ENCODE measurements at places on chromosomes 2 and 18.
A peak's percentile ranks its signal among the peaks of the same experiment; 100 is the strongest.

GRCh38 chr2:238739668-238740067 lies 108.2 kb upstream of the TWIST2 start:
- no peak for DNase-seq

GRCh38 chr2:199302851-199303250 lies 154.9 kb downstream of the SATB2 start:
- no peak for DNase-seq

- DNase-seq: no peak
Observed at GRCh38 chr2:106316915-106317314, 122.8 kb upstream of the UXS1 start.

DNA sequence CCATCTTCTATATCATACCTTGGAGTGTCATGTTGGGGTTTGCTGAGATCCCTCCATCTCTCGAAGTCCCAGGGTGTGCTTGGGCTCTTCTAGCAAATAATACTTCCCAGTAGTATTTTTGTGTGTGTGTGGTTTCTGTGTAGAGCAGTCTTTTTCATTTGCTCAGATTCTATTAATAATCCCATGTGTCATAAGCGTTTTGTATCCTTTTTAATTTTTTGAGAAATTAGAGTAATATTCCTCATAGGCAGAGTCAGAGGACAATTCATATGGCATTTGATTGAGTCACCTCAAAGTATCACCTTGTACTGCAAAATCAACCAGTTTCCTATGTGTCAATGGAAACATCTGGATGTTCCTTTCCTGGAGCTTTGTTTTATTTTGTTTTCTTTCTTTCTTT lies 37.4 kb upstream of the PPP1R1C start:
- no peak for DNase-seq

- DNase-seq: no peak
Observed at GRCh38 chr2:42421157-42421485, 60.1 kb upstream of the COX7A2L start.

DNA sequence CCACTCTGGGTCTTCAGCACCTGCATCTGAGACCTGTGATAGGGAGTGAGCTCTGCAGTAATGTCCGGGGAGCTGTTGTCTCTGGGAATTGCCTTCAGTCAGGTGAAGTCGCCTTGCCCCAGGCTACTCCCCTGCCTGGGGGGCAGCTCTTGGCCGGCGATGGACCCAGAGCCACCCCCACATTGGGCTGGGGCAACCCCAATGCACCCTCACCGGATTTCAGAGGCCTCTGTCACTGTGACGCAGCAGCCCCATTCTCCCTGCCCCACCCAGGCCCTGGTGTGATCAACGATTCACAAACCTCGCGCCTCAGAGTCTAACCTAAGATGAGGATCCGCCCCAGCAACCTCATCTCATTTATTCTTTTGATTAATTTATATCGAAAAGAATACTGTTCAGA lies 303.6 kb downstream of the NDUFA10 start:
- DNase-seq: no peak

GRCh38 chr2:203936535-203936934 lies at the start of gene ICOS:
TSS of gene ICOS (plus strand) at chr2:203936763. CDS start at chr2:203936815, 52 bp downstream.
- no peak for DNase-seq

GRCh38 chr2:112142525-112143078 lies 4.4 kb downstream of the FBLN7 start:
- no peak for DNase-seq

DNA sequence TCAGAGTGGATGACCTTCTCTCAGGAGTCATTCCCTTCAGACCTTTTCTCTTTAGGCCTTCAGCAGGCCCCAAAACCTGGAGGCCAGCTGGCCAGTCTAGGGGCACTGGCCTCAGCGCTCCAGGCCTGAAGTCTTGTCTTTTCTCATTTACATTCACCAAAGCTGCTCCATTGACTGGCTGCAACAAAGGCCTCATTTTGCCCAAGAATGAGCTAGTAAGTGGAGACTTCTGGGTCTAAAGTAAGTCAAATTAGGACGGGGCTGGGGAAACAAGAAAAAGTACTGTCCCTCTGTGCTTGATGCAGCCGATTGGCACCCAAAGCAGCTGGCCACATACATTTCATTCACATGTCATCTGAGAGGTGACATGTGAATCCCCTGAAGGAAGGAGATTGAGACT lies 83.8 kb upstream of the RIOK3 start:
- DNase-seq: no peak

- no peak for DNase-seq
Observed at GRCh38 chr2:121359716-121360565, 74.9 kb upstream of the TFCP2L1 start.

DNA sequence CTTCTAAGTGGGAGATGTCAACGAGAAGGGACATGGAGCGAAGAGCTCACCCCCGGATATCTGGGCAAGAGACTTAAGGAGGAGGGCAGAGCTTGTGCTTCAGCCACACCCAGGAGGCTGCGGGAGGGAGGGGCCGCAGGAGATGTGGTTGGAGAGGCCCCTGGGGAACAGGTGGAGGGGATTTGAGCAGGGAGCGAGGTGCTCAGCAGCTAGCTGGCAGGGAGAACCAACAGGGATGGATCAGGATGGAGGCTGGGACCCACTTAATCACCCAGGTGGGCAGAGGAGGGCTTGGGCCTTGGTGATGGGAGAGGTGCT lies 78.3 kb downstream of the MBP start:
- no peak for DNase-seq

GRCh38 chr18:45677276-45677807 lies 46.6 kb upstream of the SLC14A1 start:
- no peak for DNase-seq

- no peak for DNase-seq
Observed at GRCh38 chr18:5747678-5748077, 147.6 kb downstream of the TMEM200C start.

GRCh38 chr2:20633794-20634506 lies 16.9 kb downstream of the HS1BP3 start:
- no peak for DNase-seq

DNA sequence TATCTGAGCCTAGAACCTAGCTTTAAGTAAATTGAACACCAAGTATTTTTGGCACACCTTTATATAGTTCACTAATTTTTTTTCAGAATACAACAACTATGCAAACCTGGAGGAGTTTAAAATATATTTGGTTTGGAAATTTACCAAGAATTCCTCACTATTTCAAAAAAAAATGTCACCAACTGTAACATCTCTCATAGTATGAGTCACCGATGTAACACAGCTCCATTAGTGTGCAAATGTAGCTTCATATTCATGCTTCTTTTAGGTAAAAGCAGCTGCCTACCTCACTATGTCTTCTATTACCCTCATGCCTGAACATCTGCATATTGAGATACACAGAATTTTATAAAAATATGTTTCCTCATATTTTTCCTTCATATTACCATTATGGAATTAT lies 80.5 kb downstream of the NRXN1 start:
- DNase-seq: no peak

- DNase-seq: no peak
Observed at GRCh38 chr18:61420218-61420885, 87.1 kb downstream of the CDH20 start.

DNA sequence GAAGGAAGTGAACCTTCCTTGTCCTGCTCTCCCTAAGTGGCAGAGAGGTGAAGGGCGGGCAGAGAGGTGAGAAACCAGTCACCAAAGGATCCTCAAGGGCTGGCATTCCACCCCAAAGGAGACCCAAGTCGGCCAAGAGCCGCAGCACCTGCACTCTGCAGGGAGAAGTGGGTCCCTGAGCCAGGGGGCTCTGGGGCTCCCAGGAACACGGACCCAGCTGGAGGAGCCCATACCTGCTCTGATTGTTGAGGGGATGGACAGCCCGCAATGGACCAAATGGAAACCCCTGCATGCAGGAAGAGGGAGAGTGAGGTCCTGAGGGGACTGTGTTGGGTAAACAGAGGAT lies 233.3 kb downstream of the ATAD2B start:
- no peak for DNase-seq

- no peak for DNase-seq
Observed at GRCh38 chr2:143481237-143481623, 352.0 kb downstream of the ARHGAP15 start.

- no peak for DNase-seq
Observed at GRCh38 chr2:39732482-39732881, 46.6 kb downstream of the THUMPD2 start.

- no peak for DNase-seq
Observed at GRCh38 chr2:99998651-99999320, 143.6 kb downstream of the AFF3 start.

GRCh38 chr18:56083523-56084287 lies 495.7 kb upstream of the TCF4 start:
- DNase-seq: no peak

DNA sequence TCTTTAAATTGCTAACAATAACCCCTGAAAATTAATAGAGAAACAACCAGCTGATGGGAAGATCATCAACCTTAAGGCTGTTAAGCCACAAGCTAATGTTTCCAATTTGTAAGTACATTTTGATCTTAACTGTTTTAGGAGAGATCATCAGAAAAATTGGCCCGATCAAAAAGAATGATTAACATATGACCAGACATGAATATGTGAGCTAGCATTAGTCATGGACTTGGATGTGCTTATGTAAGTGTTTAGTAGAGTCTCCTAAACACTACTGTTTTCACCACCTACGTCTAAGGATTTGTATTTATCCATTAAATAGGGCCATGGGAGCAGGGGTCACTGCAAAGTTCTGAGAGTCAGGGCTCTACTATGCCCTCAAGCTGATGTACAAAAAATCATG lies 4.3 kb downstream of the LMAN1 start:
- DNase-seq: no peak

DNA sequence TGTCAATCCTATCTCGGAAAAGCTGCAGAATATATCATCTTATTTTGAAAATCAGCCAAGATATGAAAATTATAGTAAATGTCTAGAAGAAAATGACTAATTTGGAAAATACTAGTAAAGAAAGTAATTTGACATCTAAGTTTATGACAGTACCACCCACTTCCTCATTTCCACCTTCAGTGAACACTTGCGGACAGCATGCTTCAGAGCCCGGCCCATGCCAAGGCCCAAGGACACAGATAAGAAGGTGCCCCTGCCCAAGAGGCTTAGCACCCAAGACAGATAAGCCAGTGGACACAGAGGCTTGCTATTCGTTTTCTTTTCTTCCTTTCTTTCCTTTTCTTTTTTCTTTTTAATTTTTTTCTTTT lies 4.8 kb upstream of the KCNG2 start:
- no peak for DNase-seq

GRCh38 chr18:38239606-38240005 lies 674.0 kb upstream of the CELF4 start:
- no peak for DNase-seq

- DNase-seq: no peak
Observed at GRCh38 chr18:10726198-10727068, 200.6 kb downstream of the NAPG start.

GRCh38 chr18:33729556-33729955 lies 151.5 kb downstream of the ASXL3 start:
- no peak for DNase-seq

DNA sequence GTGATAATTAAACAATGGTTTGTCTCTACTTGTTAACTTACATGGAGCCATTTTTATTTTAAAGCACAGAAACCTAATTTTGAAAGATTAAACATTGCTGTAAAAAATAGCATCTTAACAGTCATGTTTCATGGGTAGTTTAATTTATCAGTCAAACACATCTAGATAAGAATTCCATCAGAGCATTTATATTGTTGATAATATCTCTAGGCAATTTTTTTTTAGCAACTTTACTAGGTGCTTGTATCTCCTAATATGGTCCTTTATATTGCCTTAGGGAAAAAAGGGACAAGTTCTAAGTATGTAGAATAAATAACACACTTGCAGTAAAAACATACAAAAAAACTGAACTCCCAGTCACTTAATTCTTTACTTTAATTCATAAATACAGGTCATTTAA lies 863 bp downstream of the CSRNP3 start:
- DNase-seq: no peak

DNA sequence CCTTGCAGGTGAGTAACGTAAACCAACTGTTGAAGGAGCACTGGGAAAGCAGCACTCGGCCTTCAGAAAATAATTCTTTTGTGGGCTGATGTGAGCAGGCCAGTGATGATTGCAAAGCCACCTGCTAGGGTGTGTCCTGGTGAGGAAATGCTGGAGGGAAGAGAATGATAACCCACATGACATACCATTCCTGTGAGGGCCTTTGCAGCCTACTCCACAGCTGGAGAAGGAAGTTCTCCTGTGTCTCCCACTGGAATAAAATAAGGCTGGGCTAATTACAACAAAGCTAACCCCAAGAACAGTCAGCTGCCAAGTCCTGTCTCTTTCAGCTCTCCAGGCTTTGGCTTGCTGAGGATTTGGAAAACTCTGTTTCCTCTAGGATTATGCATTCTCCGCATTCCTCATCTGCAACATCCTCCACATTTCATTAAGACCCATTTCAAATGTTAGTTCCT lies 16.7 kb upstream of the DSG1 start:
- no peak for DNase-seq

GRCh38 chr2:113812204-113812603 lies 55.8 kb upstream of the SLC35F5 start:
- DNase-seq: no peak

DNA sequence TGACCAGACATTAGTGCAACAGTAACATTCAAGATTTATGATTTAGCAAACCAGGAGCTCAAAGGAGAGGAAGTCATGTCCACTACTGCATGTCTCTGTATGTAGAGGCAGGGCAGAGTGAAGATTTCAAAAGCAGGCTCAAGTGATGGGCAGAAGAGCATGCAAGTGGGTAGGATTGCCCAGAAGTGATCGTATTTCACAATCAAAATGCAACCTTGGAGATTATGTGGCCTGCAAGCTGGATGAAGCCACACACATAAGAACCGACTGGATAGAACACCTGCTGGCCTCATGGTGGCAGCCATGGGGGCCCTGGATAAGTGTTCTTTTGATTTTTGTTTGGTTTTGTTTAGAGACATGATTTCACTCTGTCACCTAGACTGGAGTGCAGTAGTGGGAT lies 286.8 kb upstream of the RAB12 start:
- DNase-seq: no peak

DNA sequence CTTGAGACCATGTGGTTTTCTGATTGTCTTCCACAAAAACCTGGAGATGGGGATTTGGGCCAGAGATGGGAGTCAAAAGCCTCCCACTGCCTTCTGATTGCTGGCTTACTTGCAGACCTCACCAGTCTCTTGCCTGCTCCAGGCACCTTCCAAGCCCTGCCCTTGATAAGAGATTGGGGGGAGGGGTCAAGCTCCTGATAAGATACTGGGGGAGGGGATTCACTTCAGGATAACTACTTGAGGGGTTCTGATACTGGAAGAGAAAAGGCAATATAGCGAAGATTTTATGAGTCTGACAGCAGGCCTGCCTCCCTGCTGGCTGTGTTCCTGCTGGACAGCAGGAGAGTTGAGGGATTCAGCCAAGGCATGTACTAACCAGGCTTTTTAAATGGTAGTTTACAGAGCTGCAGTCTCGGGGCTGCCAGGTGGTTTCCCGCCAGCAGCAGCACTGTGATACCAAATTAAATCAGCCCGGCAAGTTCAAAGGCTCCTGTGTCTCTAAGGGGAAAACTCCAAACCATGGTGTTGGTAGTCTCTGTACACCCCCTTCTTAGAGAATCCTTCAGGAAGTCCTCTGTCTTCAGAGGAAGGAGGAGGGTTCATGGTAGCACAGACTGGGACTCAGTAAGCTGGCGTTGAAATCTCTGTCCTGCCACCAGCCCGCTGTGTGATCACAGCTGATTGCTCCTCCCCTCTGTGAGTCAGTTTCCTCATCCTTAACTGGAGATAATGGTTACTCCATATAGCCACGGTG lies 58.3 kb downstream of the FBXO36 start:
- no peak for DNase-seq

- peak; percentile 43 for DNase-seq
Observed at GRCh38 chr2:61537277-61537949, 743 bp downstream of the XPO1 start.

- DNase-seq: no peak
Observed at GRCh38 chr2:26772064-26773001, 8.2 kb downstream of the SLC35F6 start.

Measured in effector CD8-positive, alpha-beta T cell (primary cell).